T follicular helper cell (primary cell): ENCODE measurements at places on chromosomes 4 and X.
A peak's percentile ranks its signal among the peaks of the same experiment; 100 is the strongest.

GRCh38 chrX:154381271-154381670 is 2.2 kb downstream of the EMD start:
- no peak for DNase-seq

GRCh38 chr4:76308548-76308947 is 2.0 kb downstream of the STBD1 start:
- DNase-seq = no peak

DNA sequence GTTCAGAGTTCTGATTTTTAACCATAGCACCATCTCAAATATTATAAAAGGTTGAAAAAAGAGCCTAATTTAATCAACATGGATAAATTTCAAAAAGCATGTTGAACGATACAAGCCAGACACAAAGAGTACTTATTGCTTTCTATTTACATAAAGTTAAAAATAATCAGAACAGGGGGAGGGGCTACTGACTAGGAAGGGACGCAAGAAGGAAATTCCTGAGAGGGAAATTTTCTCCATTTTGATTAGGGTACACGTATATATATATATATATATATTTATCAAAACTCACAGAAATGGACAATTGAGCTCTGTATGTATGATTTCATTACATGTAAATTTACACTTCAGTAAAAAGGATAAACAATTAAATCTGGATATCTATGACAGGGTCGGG is 482 bp upstream of the MBTPS2 start:
- no peak for DNase-seq

- DNase-seq = no peak
These were observed 50.0 kb upstream of the PASD1 start for GRCh38 chrX:151513472-151513871.

DNA sequence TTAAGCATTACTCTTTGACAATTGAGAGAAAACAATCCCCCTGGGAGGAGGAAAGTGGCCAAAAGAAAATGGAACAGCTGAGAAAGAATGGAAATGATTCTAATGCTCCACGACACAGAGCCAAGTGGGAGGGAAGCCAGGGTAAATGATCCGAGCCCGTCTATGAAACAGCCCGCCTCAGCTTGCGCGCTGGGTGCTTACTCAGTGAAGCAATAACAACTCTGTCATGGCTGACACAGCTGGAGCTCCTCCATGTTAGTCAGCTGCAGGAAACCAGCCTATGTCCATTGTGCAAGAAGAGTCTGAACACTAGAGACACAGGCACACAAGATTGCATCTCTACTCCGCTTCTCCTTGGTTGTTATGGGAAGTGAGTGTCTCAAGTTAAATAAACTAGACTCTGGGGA is 19.3 kb downstream of the NOA1 start:
- DNase-seq = no peak

DNA sequence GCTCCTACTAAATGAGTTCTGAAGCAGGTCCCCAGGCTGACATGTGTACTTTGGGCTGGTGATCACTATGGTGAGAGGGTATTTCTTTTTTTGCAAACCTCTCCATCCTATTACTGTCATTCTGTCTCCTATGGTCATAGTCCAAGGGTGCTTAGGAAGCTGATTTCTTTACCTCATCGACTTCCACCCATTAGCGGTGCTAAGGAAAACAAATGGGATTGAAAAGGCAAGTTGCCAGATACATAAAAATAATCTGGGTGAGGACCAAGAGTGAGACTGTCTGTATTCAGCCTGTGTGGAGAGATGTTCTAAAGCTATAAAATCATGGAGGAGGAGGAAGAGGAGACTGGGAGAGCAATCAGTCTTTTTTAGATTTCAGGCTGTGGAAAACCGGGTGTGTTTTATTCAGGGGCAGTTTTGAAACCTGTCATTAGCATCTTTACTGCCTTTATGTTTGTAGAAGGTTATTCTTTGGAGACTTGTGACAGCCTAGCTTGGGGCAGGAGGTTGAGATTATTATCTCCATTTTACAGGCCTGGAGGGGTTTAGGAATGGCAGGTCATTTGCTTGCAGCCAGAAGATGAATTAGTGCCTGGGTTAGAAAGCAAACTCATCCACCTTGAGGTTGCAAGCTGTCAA is 1.9 kb downstream of the TMEM164 start:
- no peak for DNase-seq

- DNase-seq = no peak
These were observed 144.4 kb downstream of the GLRA2 start for GRCh38 chrX:14673764-14674163.

- no peak for DNase-seq
These were observed 390.7 kb downstream of the MAPK10 start for GRCh38 chr4:85968945-85969819.

GRCh38 chrX:31516527-31516926 is 444.7 kb upstream of the FTHL17 start:
- DNase-seq = no peak

DNA sequence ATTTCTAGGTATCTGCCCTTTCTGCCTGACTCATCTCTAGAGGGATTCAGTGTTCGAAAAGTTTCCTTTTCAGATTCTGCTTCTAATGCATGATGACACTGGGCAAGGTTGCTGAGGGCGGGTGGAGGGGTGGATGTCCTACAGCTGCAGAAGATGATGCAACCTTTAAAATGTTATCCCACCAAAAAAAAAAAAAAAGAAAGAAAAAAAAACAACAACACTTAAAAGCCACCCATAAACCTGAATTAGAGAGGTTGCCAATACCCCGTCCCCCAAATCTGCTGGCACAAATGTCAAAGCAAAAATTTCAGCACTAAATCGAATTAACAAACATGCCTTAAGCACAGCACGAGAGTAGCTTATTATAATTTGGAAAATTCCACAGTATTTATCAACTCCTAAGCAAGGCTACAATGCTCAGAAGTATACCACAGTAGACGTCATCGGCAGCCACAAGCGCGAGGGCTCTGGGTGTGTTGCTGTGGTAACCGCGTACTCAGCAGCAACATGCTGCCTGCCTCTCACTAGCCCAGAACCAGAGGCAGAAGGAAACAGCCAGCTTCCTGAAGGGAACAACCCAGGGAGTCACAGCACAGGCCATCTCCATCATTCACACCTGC is 167.5 kb upstream of the MAP3K15 start:
- DNase-seq = peak; percentile 76

DNA sequence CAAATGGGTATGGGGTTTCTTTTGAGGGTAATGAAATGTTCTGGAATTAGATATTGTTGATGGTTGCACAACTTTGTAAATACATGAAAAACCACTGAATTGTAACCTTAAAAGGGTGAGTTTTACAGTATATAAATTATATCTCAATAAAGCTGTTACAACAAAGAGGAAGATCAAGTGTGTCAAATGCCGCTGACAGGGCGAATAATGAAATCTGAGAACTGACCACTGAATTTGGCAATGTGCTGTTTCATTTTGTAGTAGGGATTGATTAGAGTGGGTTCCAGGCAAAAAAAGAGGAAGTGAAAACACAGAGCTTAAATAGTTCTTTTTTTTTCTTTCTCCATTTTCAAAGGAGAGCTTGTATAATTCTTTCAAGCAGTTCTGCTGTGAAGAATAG is 161.1 kb upstream of the NAP1L5 start:
- DNase-seq = no peak

DNA sequence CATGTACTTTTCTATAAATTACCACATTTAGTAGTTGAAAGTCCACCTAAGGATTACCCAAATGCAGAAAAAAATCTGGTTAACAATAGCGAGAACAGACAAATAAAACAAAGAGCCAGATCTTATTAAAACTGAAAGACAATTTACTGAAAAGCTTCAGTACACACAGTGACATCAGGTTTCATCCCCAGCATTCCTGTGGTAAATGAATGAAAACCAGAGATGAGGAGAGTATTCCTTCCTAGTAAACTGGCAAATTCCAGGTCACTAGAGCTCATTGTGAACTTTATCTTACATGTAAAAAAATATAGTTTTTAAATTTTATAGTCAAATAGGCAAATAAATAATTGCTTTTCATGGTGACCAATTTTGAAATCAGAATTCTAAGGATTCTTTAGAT is 1290.5 kb downstream of the ADGRL3 start:
- no peak for DNase-seq

DNA sequence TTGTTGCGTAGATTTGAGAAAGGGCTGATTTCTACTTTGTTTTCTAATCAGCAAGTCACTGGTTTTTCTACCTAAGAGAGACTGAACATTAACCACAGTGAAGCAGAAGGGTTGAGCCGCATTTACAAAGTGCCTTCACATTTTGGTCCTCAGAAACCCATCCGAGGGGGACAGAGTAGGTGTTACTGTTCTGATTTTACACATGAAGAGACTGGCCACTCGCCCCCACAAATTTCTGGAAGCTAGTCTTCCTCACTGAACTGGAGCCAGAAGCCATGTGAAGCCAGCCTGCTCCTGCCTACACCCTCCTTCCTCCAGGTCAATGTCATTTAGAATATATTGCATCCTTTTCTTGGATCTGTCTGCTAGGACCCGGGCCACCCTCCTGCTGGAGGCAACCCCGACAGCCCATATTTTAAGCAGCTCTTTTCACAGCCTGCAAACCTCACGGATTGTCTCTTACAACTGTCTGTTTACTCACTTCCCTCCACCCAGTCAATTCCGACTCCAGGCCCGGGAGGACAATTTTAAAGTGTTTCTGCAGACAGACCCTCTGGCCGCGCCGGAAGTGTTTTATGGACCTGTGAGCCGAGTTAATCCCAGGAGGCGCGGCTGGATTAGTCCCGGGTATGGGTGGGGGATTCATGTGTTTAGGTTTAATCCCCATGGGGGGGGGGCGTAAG is 73.2 kb upstream of the BCOR start:
- DNase-seq = no peak

- no peak for DNase-seq
These were observed 1783.1 kb downstream of the PCDH7 start for GRCh38 chr4:32503241-32503640.

DNA sequence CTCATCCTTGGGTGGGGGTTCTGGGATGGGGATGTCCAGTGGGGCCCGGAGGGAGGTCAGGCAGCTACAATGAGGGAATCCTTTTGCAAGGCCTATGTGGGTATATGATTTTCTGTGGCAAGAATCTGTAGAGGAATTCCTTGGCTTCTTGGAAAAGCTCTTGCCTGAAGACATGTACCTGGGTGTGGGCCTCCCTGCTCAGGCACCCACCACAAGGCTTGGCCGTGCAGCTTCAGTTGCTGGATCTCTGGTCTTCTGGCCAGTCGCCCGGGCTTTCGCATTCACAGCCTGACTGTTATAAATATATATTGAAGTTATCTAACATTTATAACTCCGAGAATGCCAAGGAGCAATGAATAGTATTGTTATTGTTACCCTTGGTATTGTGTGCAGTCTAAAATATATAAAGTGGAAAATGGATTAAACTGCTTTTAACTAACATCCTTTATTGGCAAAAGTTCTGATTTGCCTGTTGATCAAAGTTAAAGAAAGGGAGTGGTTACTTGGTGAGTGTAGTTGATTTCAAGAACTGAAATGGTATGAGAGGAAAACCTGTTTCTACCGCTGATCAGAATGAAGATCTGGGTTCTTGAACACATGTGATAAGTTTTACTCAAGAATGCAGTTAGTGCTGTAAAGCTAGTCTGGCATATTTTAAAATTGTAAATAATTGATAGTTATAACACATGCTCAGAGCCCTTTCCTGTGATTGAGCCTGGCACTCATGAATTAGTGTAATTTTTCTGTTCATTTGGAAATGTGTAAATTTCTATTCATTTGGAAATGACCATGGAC is 36.0 kb downstream of the PTTG2 start:
- DNase-seq = no peak

DNA sequence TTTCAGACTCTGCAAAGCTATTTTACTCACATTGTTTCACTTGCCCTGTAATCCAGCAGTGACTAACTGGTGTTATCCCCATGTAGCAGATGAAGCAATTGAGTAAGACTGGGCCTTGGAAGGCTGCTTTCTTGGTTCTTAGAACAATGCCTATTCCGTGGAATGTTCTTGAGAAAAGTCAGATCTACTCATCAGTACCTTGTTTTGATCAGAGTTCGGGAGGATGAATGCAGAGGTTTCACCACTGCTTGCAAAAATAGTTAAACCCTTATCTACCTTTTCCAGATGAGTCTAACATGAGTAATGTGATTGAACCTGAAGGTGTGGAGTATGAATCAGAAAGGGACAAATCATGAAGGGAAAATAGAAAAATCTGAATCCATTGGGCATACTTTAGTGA is 1.8 kb downstream of the MAOB start:
- no peak for DNase-seq

DNA sequence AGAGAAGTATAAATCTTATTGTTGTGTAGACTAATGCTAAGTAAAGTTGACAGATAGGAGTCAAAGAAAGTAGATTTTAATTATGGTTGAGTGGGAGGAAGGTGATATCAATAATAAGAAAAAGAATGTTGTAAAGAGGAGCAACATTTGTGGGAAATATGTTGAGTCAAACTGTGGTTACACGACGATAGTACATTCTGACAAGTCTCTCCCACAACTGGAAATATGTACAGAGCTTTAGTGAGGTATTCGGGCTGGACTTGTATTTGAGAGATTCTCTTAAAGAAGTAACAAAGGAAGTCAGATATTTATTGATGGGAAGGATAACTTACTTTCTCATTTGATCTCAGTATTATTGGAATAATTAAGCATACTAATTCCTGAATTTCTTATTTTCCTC is 525.3 kb upstream of the MAGEB2 start:
- no peak for DNase-seq

DNA sequence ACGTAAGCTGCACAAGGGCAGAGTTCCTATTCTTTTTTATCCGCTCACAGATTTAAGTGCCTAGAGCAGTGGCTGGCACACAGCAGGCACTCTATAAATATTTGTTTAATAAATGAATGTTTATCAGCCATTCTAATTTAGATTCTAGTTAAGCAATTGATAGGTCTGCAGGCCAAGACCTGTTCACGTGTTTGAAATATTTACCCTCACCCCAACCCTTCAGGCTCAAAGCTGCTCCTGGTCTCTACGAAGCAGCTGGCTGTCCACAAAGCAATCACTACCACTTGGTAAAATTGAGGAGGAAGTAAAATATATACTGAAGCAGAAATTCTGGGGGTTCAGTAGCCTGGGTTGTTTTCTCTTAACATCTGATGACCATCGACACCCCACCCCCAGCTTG is 158.1 kb downstream of the MGST2 start:
- DNase-seq = no peak

- DNase-seq = peak; percentile 6
These were observed 46.2 kb downstream of the SMARCA5 start for GRCh38 chr4:143559757-143560147.

DNA sequence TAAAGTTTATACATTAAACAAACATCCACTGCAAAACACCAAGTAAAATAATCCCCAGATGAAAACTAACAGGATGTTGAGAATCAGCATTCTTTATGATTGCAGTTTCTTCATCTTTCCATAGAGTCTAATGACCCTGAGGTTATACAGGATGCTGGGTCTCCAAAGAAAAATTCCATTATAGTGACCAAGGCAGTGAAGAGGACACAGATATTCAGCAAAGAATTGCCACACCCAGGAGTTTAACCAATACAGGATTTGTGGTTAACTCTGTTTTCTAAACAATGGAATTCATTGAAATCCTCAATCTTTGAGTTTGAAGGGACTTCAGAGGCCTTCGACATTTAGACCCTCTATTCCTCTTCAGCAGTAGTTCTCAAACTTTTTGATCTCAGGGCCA is 76.2 kb upstream of the ESX1 start:
- no peak for DNase-seq
